ENCODE measurements at places on chromosomes 7 and 10. TPM values are rescaled to one million over a fixed set of nuclear protein-coding genes. Genes with fewer than 3 reads are reported as not detected.

The GPR85 gene
- 4.4 TPM for polyA plus RNA-seq

The HOXA9 gene
- polyA plus RNA-seq = not detected

The XRCC2 gene
- 0.48 TPM for polyA plus RNA-seq

The CAMK1D gene
- polyA plus RNA-seq = 15.2 TPM

The CUX1 gene
- polyA plus RNA-seq = 54.1 TPM

The AKR1C8 gene
- 0.32 TPM for polyA plus RNA-seq

The FOXI2 gene
- not detected for polyA plus RNA-seq

The UTF1 gene
- polyA plus RNA-seq = not detected

The NPY gene
- 1.9 TPM for polyA plus RNA-seq

Measured in right cardiac atrium (tissue), 5 donors.